T-helper 17 cell (primary cell): ENCODE measurements at places on chromosomes 2 and 18. TPM values are rescaled to one million over a fixed set of nuclear protein-coding genes. Genes with fewer than 3 reads are reported as not detected.

Gene C2orf78
- not detected for total RNA-seq

Gene RPRM
- not detected for total RNA-seq

Gene RAB12
- total RNA-seq = 15.8 TPM

Gene CFAP53
- 0.42 TPM for total RNA-seq

Gene SLC30A3
- 0.13 TPM for total RNA-seq

Gene GULP1
- total RNA-seq = not detected

Gene LIMS4
- total RNA-seq = 0.44 TPM

Gene ALPI
- not detected for total RNA-seq

Gene ZFAND2B
- total RNA-seq = 71.1 TPM

Gene COMMD1
- total RNA-seq = 21.5 TPM

DNA sequence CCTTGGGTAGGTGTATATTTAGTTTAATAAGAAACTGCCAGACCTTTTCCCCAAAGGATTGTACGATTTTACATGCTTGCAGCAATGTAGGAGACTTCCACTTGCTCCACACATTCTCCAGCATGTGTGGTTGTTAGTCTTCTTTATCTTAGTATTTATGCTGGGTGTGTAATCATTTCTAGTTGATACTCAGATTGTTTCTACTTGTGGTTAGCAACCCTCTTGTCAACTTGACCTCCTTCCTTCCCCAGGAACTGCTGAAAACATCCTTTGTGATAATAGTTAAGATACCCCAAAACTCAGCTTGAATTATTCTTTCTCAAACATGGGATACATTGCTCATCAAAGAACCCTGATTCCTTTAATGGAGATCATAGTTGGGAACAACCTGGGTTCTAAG lies 37.2 kb upstream of the CYBRD1 start:
- DNase-seq = no peak

DNA sequence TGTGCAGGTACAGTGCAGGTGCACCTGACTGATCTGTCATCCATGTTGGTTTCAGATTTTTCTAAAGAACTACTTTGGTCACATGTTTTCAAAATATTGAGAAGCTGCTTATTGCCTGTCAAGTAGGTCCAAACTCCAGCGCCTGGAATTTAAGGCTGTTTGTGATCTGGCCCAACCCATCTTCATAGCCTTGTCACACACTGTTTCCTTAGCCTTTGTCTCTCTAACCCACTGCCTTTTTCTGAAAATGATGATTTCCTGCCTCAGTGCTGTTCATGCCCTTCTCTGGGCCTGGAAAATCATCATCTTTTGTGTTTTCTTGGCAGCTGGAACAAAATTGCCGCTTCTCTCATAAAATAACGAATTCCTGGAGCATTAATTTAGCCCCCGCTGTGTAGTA lies 7.2 kb downstream of the LIMS1 start:
- DNase-seq = no peak

DNA sequence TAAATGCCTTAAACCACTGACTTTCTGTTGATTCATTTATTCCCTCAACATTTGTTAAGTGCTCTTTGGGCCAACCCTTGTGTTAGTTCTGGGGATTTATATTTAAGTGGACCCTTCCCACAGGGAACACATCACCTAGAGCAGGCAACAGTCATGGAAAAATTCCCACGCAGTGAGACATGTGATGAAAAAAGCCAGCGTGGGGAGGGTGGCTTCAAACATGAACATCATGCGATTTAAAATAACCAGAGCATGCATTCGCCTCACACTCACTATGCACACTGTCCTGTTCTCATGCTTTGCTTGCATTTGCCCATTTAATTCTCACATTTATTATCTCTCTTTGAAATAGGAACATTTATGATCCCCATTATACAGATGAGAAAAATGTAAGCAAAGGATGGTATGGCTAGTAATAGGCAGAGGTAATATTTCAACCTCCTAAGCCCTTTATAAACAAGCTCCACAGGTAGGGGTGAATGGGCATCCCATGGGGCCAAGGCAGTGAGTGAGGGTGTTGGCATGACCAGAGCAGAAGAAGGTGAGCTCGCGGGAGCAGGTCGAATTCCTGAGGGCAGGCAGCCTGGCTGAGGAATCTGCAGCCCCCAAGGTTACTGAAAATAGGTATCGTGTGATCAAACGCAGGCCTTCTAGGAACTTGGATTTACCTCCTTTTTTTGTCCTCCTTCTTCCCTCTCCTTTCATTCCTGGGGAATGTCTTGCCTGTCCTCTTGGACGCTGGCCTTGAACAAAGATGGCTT lies 297.8 kb downstream of the MYCN start:
- no peak for DNase-seq

- DNase-seq = no peak
These were observed 3.7 kb upstream of the ADI1 start for GRCh38 chr2:3522961-3523421.

DNA sequence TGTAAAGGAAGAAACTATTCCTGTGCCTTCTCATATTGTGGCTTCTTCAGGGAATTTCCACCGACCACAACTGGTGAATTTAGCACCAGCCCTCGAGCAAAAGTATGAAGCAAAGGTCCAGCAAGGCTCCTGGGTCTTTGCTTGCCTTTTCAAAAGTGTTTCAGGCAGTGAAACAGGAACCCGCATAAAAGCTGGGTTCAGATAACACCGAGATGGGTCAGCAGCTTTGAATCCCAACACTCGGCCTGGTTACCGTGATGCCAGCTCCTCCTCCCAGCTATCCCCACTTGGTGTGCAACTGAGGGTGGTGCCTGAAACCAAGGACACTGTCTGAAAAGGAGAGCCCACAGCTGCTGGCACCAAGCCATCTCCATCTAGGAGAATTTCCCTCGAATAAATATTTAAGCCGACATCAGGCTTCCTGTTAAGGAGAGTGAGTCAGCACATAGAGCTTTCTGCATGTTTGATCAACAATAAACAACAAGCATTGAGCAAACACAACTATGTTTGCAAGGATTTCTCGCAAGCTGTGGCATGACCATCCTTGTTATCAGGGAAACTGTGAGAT lies 69.5 kb downstream of the ANTXR1 start:
- no peak for DNase-seq

GRCh38 chr2:46462936-46463335 lies 16.4 kb upstream of the TMEM247 start:
- no peak for DNase-seq

DNA sequence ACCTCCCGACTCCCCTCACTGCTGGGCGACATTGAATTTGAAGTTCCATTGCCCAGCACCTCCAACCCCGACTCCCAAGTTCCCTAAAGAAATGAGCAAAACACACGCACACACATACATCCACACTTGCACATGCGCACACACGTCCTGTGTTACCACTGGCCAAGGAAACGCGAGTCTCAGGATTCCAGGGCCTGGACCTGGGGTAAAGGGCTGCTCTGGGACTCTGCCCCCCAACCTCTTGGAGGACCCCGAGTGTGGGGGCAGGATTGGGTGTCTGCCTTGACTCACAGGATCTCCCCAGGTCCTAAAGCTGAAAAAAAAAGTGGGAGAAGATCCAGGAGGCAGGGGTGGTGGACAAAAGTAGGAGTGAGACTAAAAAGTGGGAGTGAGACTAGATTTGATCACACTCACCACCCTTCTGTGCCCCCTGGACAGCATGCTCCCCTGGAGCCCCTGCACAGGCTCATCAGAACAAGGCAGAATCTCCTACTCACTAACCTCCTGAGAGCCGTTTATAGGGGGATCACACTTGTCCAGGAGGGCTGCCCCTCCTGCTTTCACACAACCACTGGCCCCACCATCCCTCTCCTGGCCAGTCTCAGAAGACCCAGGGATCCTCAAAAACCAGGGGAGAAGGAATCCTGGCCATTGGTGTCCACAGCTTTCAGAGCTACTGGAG lies 202.2 kb downstream of the TNS1 start:
- DNase-seq = no peak

- no peak for DNase-seq
These were observed 181.0 kb downstream of the CDH2 start for GRCh38 chr18:27995770-27996502.
